Activated effector memory CD4-positive, alpha-beta T cell treated with Interleukin-2 at 50 U/mL for 16 hours (primary cell): ENCODE measurements at places on chromosomes 7 and 10.

DNA sequence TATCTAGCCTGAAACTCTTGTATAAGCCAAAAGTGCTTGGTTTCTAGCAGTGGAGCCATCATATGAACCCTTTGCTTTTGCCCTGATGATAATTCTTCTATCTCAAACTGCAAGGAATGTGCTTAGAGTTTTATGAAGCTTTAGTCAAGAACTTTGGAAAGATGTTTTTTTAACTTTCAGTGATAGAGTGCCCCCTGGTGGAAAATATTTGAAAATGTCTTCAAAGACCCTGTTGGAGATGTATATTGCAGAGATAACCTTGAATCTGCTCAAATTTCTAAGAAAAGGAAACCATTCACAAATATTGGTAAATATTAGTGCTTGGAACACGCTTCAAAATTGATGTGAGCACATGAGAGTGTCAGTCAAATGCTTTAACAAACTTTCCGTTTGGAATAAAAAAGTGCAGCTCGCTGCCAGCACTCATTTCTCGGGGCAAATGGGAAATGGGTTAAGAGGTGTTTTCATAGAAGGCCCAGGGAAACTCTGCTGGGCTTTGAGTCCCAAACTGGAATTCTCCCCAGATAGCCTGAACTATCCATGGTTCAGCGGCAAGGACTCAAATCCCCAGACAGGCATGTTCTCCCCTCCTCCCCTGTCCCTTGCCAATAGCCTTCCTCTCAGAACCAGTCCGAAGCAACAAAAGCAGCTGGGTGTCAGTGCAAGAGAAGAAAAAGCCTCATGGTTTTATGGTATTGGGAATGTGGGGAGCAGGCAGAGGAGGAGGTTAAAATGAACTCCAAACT is 129.3 kb downstream of the MYOF start:
- DNase-seq, result no peak

- no peak for DNase-seq
Measured at GRCh38 chr7:8284606-8285005, 22.6 kb upstream of the ICA1 start.

- DNase-seq, result no peak
Measured at GRCh38 chr10:99115703-99116102, 119.9 kb downstream of the HPSE2 start.

DNA sequence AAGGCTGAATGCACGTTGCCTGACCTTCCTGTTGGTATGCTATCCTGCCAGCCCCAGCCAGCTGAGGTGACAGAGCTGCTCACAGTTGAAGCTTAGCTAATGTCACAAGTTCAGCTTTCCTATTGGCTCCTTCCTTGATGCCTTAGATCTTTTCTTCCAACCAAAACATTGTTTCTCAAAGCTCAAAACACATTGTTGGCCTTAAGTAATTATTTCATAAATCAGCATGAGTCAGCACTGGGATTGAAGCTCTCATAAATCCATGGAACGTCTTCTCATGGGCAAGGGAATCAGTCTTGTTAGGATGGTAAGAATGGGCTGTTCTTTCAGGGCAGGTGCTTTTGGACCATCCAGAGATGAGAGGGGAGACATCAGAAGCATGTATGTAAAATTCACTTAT is 128.1 kb upstream of the SAMD8 start:
- DNase-seq, result no peak

DNA sequence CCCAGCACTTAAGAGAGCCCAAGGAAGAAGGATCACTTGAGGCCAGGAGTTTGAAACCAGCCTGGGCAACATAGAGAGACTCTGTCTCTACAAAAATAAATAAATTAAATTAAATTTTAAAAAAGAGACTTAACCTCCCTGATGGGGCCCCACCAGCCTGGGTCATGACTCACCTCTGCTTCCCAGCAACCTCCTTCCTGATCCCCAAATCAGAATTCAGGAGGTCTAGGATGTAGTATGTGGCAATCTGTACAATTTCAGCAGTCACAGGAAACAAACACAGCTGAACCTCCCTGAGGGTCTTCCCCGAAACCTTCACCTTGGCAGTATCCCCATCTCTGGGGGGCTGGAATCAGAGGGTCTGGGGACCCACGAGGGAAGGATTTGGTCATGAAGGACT is 9.7 kb upstream of the PPP1R35 start:
- DNase-seq, result no peak

DNA sequence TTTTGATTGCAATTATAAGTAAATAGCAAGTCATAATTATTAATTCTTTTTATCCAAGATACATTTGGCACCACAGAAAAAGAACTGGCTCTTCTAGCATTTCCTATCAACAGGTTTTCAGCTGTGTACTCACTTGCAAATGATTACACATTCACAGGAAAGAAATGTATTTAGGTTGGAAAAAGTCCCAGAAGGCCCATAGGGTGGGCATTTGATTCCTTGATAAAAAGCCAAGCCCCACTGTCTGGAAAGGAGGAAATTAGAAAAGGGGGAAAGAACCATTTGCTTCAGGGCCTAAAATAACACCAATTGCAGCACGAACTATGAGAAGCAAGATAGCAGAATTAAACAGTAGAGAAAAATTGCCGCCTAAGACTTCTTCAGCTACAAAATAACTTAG is 80.8 kb upstream of the COL1A2 start:
- no peak for DNase-seq

- no peak for DNase-seq
Measured at GRCh38 chr10:78784546-78784945, 284.2 kb upstream of the ZMIZ1 start.

DNA sequence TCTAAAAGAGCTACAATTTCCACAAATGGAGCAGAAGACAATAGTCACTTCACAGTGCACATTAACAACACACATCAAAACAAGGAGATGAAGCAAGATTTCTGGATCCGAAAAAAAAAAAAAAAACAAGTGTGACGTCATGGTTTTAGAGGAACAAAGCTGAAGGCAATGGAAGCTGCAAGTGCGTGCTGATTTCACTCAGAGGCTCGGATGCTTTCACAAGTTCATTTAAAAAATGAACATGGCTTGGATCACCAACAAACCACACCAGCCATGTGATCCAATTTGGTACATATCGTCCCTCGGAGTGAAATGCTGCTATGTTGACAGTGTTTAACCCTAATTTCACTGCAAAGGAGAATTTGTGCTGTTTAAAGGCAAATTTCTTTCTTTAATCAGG is 337.0 kb upstream of the PRKCQ start:
- no peak for DNase-seq

DNA sequence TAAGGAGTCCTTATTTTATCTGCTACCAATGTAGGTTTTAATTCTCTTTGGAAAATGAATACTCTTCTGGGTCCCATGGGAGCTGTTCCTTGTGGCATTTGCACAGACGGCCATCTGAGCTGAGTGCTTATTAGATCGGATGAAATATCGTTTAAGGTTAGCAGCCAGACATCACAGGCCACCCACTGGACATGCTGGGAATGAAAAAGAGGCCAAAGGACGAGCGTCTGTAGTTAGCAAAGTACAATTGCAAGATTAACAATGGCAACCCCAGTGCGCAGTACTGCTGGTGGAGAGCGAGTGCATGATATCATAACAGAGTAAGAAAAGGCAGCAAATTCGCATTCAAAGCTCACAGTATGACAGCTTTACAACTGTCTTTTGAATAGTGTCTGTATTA is 28.3 kb upstream of the CREB5 start:
- DNase-seq, result no peak

- no peak for DNase-seq
Measured at GRCh38 chr10:19952224-19953010, 136.2 kb downstream of the PLXDC2 start.

- no peak for DNase-seq
Measured at GRCh38 chr7:78203042-78203720, 404.6 kb downstream of the PHTF2 start.
